ENCODE measurements at places on chromosomes 6 and 20.

- DNase-seq, result no peak
Measured at GRCh38 chr6:30763618-30764489, 19.5 kb upstream of the IER3 start.

- DNase-seq, result no peak
Measured at GRCh38 chr6:1045239-1045638, 266.7 kb upstream of the FOXQ1 start.

DNA sequence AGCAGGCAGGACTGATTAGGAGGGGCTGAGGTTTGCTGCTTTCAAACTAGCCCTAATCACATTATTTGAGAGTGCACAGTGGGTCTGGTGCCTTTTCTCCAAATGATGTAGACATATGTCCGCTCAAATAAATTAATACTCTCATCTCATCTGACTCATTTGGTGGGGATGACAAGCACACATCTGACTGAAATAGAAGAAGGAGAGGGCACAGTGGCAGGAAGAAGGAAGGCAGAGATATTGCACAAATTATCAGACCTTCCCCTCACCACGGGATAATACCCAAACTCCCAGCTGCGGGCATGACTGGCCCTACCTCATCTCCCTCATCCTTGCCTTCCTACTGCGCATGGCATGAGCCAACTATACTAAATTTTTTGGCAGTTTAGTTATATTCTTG lies 33.9 kb upstream of the TNFRSF21 start:
- DNase-seq, result no peak

DNA sequence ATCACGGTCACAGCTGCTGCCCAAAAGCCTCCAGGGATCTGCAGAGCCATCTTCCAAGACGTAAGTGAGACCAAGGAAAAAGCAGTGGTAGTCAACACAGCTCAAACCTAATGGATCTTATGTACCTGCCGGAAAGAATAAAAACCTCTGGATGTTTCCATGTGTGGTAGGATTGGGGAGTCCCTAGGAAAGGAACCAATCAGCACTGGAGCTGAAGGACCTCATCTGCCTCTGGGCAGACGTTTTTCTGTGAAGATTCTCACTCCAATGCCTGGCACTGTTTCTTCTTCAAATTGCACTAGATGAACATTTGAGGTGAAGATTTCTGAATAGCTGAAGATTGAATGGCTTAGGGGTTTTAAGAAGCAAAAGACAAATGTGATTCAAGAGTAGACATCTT lies at the start of gene HLA-DQB2:
Gene HLA-DQB2, minus strand, starts transcription at position 112 of the 400 bp plus-strand sequence. Its CDS starts 62 bp downstream, at position 50.
- DNase-seq, result no peak

DNA sequence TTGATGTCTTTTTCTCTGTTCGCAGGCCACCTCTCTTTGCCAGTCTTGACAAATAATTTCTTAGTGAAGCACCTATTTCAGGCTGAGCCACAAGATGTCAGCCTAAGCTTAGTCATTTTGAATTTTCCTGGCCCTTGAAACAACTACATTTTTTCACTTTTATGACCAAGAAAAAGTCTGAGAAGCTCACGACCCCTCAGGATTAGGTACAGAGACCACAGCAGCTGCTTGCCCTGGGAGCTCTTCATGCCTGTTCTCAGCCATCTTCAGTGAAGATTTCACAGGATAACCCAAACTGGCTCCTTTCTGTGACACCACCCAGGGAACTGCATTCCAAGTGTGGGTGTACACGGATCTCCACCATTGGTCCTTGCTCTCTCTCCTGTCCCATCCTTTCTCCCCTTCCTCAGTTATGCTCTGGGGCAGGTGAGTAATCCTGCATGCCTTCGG lies 38.4 kb upstream of the SPTLC3 start:
- DNase-seq, result peak; percentile 26

DNA sequence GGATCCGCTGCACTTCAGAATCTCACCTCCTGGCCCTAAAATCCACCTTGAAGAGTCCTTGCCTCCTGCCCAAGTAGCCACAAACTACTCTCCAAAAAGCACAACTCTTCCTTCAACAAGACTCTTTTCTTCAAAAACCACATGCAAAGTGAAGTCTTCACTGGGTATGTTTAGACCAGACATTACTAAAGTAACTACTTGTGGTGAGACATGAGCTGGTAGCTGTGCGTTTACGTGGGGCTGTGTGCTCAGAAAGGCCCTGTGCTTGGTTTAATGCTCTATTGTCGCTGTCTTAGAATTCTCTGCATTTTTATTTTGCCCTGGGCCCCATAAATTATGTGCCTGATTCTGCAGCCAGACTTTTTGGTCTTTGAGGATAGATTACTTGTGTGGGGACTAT lies 104.4 kb upstream of the HDAC2 start:
- DNase-seq, result no peak

- DNase-seq, result no peak
Measured at GRCh38 chr6:149118737-149119653, 198.5 kb upstream of the TAB2 start.

- no peak for DNase-seq
Measured at GRCh38 chr20:48582673-48582985, 245.2 kb downstream of the PREX1 start.

- no peak for DNase-seq
Measured at GRCh38 chr6:130766239-130767144, 60.7 kb upstream of the SMLR1 start.

- DNase-seq, result no peak
Measured at GRCh38 chr6:31222496-31222895, 49.4 kb downstream of the HLA-C start.

DNA sequence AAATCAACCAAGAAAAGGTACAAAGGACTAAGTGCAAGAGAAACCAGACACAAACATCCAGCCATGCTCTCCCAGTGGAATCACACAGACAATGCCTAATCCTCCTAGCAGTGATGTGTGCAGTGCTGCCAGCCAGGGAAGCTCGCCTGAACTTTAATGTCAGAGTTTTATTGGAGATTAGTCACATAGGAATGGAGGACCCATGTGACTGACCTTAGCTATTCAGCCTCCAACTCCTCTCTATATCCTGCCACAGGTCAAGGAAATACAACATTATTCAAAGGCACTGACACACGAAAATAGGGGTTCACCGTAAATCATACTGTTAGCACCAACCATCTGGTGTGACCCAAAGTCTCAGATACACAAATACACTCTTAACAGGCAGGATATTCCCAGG lies 684.6 kb downstream of the DOK5 start:
- DNase-seq, result peak; percentile 19

GRCh38 chr6:13397359-13398068 lies 69.2 kb upstream of the TBC1D7 start:
- no peak for DNase-seq

DNA sequence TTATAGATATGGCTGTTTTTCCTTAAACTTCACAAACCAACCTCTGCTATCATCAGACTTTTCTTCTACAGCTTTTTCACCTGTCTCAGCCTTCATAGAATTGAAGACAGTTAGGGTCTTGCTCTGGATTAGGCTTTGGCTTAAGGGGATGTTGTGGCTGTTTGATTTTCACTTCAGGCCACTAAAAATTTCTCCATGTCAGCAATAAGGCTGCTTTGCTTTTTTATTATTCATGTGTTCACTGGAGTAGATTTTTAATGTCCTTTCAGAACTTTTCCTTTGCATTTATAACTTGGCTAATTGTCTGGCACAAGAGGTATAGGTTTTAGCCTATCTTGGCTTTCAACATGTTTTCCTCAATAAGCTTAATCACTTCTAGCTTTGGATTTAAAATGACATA lies 392.6 kb downstream of the RFPL4B start:
- no peak for DNase-seq

GRCh38 chr6:42522942-42523814 lies 40.7 kb upstream of the UBR2 start:
- DNase-seq, result no peak

DNA sequence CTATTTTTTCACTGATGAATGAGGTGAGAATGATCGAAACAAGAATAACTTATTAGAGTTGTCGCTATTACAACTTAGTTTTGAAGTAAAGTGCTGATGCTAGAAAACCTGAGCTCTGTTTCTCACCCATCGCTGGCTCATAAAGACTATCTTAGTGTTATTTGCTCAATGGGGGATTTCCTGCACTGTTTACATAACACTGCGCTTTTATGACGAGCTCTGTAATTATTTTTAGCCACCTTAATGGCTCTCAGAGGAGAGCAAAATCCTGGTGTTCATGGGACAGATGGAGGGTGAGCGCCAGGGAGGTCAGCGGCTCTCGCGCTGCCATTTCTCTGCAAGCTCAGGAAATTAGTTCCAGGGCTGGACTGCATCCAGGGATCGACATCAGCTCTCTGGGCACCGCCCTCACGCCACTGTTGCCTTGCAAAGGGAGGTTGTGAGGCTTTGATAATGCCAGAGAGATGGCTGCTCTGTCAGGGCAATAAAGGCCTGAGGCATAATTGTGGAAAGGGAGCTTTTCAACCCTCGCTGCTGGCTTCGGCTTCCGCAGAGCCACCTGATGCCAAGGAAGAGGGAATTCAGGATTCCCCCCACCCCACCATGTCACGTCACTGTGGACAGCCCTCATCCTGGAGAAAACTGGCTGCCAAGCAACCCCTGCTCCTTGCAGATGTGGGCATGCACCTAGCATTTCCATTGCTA lies 72.0 kb downstream of the DACT2 start:
- DNase-seq, result no peak

DNA sequence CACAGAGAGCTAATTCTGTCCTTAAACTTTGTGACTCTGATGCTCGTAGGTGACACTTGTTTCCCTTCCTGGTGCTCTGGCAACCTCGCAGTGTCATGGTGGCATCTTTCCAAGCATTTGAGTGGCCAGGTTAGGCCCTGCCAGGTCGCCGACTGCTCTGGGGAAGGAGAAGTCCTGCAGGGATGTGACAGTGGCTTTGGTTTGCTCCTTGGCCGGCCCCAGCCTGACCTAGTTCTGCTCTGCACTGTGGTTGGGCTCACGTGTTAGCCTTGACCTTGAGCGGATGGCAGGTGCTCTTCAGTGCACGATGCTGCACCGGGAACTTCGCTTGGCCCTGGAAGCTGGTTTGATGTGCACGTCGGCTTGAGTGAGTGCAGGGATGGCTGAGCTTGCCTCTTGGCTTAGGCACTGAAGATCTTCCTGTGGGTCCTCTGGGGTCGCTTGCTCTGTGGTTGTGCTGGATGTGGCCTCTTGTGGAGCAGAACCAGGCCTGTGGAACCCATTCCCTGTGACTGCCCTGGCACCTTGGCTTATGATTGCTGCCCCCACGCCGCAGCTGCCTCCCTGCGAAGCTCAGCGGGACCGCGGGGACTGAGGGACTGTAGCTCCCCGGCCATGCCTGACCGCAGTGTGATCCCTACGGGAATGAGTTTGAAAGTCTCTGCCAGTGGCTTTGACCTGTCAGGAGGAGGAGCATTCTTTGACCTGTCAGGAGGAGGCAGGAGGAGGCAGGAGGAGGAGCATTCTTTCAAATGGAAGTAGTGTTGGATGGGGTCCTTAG lies 8.7 kb downstream of the OSBPL2 start:
- no peak for DNase-seq

- no peak for DNase-seq
Measured at GRCh38 chr20:11378252-11378651, 539.4 kb upstream of the BTBD3 start.

GRCh38 chr6:235763-236360 lies 56.4 kb upstream of the DUSP22 start:
- no peak for DNase-seq

DNA sequence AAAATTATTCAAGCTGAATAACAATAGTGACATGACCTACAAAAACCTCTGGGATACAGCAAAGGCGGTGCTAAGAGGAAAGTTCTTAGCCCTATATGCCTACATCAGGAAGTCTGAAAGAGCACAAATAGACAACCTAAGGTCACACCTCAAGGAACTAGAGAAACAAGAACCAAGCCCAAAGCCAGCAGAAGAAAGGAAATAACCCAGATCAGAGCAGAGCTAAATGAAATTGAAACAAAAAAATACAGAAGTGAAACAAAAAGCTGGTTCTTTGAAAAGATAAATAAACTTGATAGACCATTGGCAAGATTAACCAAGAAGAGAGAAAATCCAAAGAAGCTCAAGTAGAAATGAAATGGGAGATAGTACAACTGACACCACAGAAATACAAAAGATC lies 47.6 kb upstream of the NOTCH4 start:
- no peak for DNase-seq

GRCh38 chr20:32610472-32611218 lies 25.5 kb upstream of the NOL4L start:
- DNase-seq, result no peak

DNA sequence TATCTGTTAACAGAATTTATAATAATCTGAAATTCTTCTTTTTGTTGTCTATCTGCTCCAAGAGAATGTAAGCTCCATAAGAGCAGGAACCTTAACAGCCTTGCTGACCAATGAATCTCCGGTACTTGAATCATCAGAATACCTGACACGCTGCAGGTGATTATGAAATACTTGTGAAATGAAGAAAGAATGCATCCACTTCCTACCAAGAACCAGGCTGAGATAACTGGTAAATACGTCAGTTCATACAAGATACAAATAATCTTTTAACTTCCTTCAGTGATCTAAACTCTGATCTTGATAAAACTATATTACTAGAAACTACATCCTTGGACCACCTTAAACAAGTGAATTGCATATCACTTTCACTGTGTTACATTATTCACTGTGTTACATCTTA lies 116.2 kb downstream of the MAP3K5 start:
- no peak for DNase-seq

DNA sequence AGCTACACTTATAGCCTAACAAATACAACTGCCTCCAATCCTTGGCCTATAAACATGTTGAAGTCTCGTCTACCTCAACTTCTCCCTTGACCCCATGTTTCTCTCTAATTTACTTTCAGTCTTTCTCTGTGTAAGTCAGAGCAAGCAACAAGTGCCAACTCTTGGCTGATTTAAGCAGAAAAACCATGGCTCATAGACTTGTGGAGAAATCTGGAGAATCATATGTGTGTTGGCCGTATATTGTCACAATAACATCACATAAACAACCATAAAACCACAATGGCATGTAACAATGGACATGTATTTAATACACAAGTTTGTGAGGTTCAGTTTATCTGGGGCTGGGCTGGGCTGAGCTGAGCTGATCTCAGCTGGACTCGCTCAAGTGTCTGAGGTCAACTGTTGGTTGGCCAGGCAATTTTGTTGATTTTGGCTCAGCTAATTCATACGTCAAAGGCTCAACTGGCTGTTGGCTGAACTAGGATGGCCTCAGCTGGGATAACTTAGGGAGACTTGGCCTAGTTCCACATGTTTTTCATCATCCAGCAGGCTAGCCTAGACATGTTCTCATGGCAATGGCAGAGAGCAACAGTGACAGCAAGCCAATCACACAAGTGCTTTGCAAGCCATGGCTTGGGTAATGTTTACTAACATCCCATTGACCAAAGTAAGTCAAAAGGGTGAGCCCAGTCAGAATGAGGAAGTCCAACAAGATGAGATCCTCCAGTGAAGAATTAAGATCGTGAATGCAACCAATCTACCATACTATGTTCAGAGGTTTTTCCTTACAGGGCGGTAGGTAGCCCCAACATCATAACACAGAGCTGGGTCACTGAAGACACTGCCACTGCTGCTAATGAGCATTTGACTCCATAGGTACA lies 12.9 kb upstream of the TBC1D22B start:
- peak; percentile 98 for DNase-seq
